ENCODE measurements at places on chromosomes 4 and X.

- DNase-seq, result no peak
Observed at GRCh38 chrX:117839544-117839943, 277.1 kb downstream of the KLHL13 start.

- DNase-seq, result no peak
Observed at GRCh38 chr4:63786171-63786570, 623.1 kb downstream of the TECRL start.

DNA sequence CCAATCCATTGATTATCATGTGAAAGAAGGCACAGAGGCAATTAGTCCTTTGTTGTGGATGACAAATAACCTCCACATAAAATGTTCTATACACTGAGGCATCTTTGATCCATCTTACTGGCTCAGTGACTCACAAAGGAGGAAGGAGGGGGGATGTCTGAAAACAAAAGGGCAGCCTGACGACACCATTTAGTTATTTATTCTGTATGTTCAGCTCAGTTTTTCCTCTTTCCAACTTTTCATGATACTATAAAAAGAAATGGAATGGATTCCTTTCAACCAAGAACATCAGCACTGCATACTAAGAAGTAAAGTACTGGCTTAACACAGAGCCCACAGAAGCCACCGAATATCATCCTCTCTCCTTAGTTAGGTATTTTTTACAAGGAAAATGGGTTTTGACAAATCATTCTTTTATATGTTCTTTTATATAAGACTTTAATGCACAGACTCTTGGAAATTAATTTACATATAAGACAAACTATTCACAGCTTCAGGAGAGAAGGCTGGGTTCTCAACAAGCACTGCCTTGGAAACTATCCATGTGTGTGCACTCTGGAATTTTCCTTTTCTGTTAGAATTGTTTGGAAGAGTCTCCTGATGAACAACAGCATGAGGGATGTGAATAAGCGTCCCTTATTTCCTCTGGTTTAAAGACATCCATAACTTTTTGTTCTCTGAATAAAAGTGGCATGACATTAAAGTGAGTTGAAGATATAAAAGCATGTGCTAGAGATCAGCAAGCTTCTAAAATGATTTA is 135.6 kb downstream of the TSPAN5 start:
- DNase-seq, result no peak

- DNase-seq, result no peak
Observed at GRCh38 chrX:136652822-136653723, 5.1 kb downstream of the CD40LG start.

- no peak for DNase-seq
Observed at GRCh38 chrX:103779141-103779789, 2.6 kb downstream of the PLP1 start.

- DNase-seq, result no peak
Observed at GRCh38 chrX:125604448-125604847, 284.8 kb downstream of the TEX13C start.

DNA sequence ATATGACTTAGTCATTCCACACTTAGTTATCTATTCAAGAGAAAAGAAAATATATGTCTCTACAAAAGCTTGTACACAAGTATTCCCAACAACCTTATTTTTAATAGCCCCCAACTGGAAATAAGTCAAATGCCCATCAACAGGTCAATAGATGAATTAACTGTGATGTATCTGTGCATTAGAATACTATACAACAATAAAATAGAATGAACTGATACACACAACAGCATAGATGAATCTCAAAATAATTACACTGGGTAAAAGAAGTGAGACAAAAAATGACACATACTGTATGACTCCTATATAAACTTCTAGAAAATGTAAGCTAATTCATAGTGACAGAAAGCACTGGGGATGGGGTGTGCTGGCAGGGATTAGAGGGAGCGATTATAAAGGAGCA is 354.1 kb upstream of the DIPK2B start:
- no peak for DNase-seq

GRCh38 chr4:95957759-95958158 is 117.9 kb downstream of the PDHA2 start:
- DNase-seq, result no peak

All from hematopoietic multipotent progenitor cell treated with erythropoietin and hydrocortisone succinate and interleukin-3 and kit ligand, for 15 days (in vitro differentiated cells).